ENCODE measurements at places on chromosomes 7 and 10.

DNA sequence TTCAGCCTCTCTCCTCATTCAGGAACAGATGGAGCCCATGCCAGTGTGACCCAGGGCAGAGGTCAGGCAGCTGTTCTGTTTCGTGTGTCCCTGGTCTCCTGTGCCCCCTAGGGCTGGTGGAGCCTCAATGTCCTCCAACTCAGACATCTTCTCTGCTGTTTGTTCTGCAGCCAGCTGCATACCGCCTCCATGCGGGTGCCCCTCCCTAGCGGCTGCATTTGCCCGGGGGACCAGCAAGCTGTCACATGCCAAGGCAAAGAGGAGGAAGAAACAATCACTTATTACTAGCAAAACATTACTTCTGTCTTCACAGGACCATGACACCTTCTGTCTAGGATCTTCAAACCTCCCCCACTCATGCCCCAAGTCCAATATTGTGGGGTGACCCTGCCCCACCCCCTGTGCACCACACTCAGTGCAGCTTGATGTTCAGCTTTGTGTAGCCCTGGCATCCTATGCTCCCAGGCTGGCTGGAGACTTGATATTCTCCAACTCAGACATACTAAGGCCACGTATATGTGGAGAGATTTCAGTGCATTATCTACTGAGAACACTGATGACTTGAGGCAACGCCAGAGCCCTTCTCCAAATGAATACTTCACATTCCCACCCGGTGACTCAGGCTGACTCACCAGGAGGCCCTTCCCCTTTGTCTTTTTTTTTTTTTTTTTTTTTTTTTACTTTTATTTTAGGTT, 188.9 kb downstream of the SKIDA1 start:
- DNase-seq = no peak

DNA sequence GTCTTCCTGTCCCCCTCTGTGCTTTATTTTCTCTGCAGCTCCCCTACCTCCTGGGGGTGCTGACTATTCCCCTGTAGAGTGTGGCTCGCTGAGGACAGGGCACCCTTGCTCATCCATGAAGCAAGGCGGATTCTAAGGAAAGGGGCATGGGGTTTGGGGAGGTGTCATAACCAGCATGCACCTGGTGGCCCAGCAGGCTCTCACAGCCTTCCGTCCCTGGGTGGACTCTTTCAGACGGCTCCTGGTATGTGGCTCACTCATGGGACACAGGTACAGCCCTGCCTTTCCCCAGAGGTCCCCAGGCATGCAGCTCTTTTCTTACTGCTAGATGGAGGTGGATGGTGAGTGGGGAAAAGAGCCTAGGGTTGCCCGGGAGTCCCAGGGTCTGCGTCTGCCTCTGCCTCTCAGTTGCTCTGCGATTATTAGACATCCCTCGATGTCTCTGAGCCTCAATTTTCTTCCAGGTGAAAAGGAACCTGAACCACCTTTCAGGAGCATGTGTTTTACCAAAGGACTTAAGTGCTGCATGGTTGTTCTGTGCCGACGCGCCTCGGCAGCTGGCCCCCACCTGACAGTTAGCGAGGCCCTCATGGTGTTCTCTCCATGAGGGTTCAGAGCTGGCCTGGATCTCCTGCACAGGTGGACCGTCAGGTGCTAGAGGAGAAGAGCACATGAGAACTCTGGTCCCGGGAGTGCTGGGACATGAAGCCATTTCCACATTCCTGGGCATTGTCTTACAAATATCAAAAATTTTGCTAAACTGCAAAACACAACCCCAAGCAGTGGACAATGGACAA, 172.5 kb upstream of the SHH start:
- no peak for DNase-seq

DNA sequence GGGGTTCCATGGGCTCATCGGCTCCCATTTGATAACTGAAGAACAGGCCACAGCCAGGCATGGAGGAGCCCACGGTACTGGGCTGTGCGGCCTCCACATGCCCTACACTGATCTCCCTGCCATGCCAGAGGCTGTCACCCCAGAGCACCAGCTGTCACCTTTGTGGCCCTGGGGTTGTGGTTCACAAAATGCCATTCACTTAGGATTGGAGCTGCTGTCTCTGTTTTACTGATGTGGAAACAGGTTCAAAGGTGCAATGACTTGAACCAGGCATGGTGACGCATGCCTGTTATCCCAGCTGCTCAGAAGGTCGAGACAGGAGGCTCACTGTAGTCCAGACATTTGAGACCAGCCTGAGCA, 4.3 kb upstream of the UPK3B start:
- DNase-seq = no peak

GRCh38 chr10:49651039-49651835, 28.2 kb upstream of the C10orf53 start:
- DNase-seq = no peak

DNA sequence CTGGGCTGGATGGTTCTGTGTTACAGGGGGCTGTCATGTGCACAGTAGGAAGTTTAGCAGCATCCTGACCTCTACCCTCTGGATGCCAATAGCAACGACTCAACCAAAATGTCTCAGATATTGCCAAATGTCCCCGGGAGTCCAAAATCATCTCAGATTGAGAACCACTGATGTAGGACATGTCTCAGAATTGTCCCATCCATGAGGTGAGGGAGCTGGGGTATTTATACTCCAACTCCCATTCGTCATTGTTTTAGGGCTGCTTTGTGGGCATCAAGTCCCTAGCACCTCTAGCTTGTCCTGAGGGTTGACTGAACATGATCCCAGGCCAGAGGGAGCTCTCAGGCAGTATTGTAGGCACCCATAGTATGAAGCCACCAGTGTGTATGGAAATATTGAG, 25.2 kb upstream of the COMTD1 start:
- DNase-seq = no peak

GRCh38 chr7:119007236-119007635, 782.7 kb downstream of the ANKRD7 start:
- DNase-seq = no peak

DNA sequence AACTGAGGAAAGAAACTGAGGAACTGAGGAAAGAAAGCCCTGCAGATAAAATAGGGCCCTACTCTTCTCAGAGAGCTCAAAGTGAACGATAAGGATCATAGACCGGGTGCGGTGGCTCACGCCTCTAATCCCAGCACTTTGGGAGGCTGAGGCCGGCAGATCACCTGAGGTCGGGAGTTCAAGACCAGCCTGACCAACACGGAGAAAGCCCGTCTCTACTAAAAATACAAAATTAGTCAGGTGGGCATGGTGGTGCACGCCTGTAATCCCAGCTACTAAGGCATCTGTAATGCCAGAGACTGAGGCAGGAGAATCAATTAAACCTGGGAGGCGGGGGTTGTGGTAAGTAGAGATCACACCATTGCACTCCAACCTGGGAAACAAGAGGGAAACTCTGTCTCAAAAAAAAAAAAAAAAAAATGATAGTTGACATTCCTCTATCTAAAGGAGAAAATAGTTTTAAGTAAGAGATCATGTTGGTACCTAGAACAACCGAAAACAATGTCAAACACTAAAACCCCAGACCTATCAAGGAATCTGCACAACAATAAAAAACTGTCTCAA, 2.5 kb downstream of the MKRN1 start:
- no peak for DNase-seq

GRCh38 chr7:127940381-127941160, 90.7 kb downstream of the LRRC4 start:
- no peak for DNase-seq
